Activated naive CD4-positive, alpha-beta T cell treated with anti-CD3 and anti-CD28 coated beads for 36 hours (primary cell): ENCODE measurements at places on chromosomes 3 and 15.

DNA sequence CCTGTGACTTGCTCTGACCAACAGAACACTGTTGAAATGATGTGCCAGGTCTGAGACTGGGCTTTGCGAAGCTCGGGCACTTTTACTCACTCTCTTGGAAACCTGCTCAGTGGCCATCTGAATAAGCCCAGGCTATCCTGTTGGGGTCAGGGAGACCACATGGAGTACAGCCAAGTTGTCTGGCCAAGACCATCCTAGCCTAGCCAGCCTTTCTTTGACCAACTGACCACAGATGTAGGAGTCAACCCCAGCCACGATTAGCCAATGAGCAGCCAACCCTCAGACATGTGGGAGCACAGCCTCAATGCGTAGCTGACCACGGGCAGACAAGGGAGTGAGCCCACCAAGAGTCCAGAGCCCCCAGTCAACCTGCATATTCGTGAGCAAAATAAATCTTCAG is 26.1 kb downstream of the CCR9 start:
- DNase-seq, result no peak

DNA sequence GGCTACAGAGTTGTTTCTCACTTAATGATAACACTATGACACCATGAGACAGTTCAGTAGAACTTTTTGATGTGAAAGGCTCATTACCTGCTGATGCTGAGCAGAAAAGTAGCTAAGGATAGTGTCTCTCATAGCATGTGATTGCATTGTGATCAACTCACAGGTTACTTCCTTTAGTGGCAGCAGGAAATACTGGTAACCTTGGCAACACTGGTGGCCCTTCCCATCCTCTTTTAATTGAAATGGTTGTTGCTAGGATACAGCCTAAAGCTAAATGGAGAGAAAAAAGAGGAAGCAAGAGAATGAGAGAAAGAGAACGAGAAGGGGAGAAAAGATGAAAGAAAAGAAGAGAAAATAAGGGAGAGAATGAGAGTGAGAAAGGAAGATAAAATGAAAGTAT is 204.7 kb upstream of the GAP43 start:
- DNase-seq, result peak; percentile 6

GRCh38 chr3:32872487-32873382 is 54.9 kb downstream of the TRIM71 start:
- DNase-seq, result no peak

DNA sequence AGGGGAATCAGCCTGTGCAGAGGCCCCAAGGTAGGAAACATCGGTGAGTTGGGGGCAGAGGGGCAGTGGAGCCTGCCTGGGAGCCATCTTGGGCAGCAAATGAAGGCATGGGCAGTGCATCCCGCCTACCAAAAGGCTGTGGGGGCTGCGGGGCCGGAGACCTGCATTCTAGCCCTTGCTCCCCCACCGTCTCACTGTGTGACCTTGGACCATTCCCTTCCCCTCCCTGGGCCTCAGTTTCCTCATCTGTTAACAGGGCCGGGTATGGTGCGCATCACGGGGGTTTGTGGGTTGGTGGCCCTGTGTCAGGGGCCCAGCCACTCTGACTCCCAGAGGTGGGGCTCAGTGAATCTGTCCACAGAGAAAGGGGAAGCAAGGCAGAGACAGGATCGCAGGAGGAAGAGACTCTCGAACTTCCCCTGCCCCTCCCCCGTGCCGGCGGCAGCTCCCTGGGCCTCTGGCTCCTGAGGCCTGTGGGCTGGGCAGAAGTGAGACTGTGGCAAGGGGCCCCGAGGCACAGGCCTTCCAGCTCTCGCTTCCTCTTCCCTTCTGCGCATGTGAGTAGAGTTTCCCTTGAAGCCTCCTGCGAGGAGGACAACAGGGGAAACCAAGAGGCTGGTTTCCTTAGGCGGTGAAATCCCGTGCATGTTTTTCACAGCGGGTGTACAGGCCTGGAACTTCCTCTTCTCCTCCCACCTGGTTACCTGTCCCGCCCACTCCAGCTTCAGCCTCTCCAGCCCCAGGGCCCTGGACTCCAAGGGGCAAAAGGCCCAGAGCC is 42.9 kb downstream of the IDH2 start:
- DNase-seq, result peak; percentile 94

GRCh38 chr3:64867224-64867623 is 179.4 kb upstream of the ADAMTS9 start:
- no peak for DNase-seq

- DNase-seq, result no peak
Measured at GRCh38 chr15:42796955-42797782, 60.2 kb upstream of the CDAN1 start.

DNA sequence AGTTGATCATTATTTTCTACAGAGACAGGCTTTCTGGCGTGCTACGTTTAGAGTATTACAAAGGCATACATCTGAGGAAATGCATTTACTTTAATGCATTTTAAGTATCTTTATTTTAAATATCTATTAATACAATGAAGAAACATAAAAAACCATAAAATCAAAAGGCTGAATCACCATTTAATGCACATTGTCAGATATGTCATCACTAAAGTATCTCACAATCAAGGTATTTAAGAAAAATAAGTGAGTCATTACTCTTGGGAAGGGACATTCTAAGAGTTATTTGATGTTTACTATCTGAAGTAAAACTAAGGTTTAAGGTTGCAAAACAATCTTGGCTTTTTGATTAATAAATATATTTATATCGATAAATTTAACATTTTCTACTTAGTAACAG is 102.2 kb downstream of the CTNNB1 start:
- no peak for DNase-seq
